ENCODE measurements at places on chromosomes 11 and 22.

- ATAC-seq, result no peak
Observed at GRCh38 chr11:2096011-2096918, 42.9 kb downstream of the IGF2 start.

GRCh38 chr11:125688066-125688465 lies 7.4 kb upstream of the ACRV1 start:
- no peak for ATAC-seq

GRCh38 chr22:38700270-38700788 lies 414 bp downstream of the JOSD1 start:
- ATAC-seq, result peak; percentile 3

- no peak for ATAC-seq
Observed at GRCh38 chr11:79244241-79244772, 196.5 kb downstream of the TENM4 start.

DNA sequence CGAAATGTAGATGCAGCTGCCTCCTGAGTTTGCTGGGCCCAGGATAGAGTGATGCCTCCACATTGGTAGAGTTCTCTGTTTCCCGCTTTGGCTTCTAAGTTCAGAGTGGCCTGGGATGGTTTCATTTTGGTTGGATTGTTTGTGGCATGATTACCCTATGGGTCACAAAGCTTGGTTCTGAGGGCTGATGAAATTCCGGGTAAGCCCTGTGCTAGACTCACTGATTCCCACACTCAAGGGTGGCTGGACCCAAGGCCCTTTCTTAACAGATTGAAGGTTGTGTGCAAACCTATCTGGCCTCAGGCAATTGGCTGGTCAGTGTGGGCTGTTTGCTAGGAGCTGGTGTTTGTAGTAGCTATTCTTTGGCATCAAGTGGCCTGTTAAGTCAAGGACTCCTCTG lies 158.4 kb downstream of the MYO18B start:
- ATAC-seq, result no peak

GRCh38 chr11:93736129-93736528 lies 5.2 kb downstream of the TAF1D start:
- ATAC-seq, result no peak

DNA sequence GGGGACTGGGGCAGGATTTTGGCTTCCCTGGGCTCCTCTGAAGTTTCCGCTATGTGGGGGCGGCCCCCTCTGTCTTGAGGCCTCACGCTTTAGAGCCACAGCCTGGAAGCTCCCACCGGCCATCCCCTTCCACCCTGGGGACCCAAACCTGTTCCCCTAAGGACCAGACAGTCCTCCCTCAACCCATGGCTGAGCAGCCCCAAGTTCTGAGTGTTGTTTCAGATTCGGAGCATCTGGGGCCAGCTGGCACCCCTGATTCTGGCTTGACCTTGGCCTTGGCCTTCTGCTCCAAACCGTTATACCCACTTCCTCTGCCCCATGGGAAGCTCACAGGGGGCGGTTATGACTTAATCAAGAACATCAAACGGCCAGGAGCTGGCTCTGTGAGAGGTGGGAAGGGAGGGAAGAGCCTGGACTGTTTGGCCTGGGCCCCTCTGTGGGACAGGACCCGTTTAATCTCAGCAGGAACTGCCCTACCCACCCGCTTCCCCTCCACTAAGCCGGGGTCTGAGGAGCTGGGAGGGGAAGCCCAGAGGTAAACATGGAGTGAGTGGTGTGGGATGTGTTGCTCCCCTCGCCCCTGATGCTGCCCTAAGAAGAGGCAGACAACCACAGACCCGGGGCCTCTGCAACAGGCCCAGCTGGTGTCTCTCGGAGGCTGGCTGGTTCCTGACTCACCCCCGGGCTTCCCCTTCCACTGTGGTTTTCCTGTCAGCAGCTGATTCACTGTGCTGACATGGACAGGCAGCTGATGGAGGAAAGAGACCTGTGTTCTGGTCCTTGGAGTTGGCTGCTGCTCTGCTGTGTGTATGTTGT lies 3.4 kb downstream of the CD82 start:
- peak; percentile 77 for ATAC-seq

GRCh38 chr22:36406721-36407120 lies 19.0 kb upstream of the MYH9 start:
- ATAC-seq, result no peak

DNA sequence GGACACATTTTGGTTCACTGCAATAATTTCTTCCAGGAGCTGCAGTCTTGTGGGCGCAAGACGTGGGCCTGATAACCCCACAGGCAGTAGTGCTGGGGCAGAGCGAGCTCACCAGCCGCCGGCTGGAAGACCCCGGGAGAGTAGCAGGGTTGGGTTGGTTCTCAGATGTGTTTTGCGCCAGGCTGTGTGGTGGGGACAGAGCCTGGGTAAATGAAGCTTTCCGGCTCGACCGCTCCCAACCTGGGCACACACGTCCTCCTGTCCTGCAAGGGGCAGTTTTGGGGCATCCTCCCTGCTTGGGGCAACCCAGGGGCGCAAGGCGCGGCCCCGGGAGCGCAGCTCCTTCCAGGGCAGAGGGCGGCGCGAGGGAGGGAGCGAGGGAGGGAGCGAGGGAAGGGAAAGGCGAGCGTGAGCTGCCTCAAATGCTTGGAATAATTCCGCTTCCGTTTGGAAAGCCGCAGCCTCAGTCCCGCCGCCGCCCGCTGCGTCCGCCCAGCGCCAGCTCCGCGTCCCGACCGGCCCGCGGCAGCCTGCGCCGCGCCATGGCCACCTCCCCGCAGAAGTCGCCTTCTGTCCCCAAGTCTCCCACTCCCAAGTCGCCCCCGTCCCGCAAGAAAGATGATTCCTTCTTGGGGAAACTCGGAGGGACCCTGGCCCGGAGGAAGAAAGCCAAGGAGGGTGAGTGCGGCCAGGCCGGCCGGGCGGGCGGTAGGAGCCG lies at the start of gene PARVA:
TSS of gene PARVA (plus strand) at position 466 of the 718 bp plus-strand sequence. CDS start at position 543, 77 bp downstream.
- ATAC-seq, result no peak

DNA sequence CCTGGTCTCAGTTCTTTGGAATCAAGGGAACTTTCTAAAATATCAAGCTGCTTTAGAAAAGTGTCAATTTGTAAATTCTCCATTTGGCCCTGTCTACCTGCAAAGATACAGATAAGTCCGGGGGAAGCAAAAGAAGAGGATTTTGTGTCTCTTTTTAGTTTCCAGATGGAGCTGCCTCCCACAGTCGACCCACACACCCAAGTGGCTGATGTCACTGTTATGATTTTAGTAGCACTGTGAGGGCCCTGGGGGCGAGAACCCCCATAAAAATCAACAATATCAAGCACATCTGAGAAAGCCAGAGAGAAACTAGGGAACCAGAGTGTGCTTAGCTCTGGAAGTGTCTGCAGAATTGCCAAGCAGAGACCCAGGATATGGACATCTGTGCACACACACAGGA lies 212.7 kb downstream of the LARGE1 start:
- no peak for ATAC-seq

- no peak for ATAC-seq
Observed at GRCh38 chr11:6468712-6469495, 4.8 kb downstream of the TRIM3 start.

GRCh38 chr22:46057246-46058090 lies 80.5 kb upstream of the WNT7B start:
- no peak for ATAC-seq

GRCh38 chr11:5691964-5692361 lies 2.4 kb downstream of the TRIM22 start:
- no peak for ATAC-seq
